ENCODE measurements at places on chromosomes 4 and X. TPM values are rescaled to one million over a fixed set of nuclear protein-coding genes. Genes with fewer than 3 reads are reported as not detected.

GIMD1 gene
- not detected for total RNA-seq

WDFY3 gene
- 9.0 TPM for total RNA-seq

TDO2 gene
- 0.59 TPM for total RNA-seq

STOX2 gene
- 2.1 TPM for total RNA-seq

CYSLTR1 gene
- total RNA-seq, result not detected

SHROOM4 gene
- not detected for total RNA-seq

VSIG1 gene
- 0.21 TPM for total RNA-seq

TXLNG gene
- total RNA-seq, result 12.3 TPM

AKAP14 gene
- total RNA-seq, result not detected

GAB1 gene
- 2.9 TPM for total RNA-seq

CXCR3 gene
- not detected for total RNA-seq

TMEM31 gene
- total RNA-seq, result not detected

WDR45 gene
- total RNA-seq, result 60.6 TPM

MAGEB10 gene
- total RNA-seq, result not detected

CTAG2 gene
- total RNA-seq, result not detected

WAS gene
- 0.27 TPM for total RNA-seq

AFM gene
- total RNA-seq, result not detected

ZFYVE28 gene
- 2.8 TPM for total RNA-seq

SLC6A14 gene
- not detected for total RNA-seq

XAGE1A gene
- 53.0 TPM for total RNA-seq

ZAR1 gene
- total RNA-seq, result 0.12 TPM

LNX1 gene
- 0.04 TPM for total RNA-seq

ADAMTS3 gene
- total RNA-seq, result not detected

PABPC1L2A gene
- total RNA-seq, result not detected

GPC3 gene
- total RNA-seq, result not detected

USP27X gene
- 4.3 TPM for total RNA-seq

USP17L22 gene
- total RNA-seq, result not detected

UNC5C gene
- total RNA-seq, result 0.01 TPM

PDK3 gene
- total RNA-seq, result 4.7 TPM

SH3TC1 gene
- 24.3 TPM for total RNA-seq

UGT2B10 gene
- 0.15 TPM for total RNA-seq

SUPT20HL2 gene
- not detected for total RNA-seq

CPZ gene
- 0.17 TPM for total RNA-seq

FGF13 gene
- total RNA-seq, result not detected

ENPEP gene
- 0.02 TPM for total RNA-seq

NSD2 gene
- 45.9 TPM for total RNA-seq

VCX gene
- not detected for total RNA-seq

RPS6KA3 gene
- 42.7 TPM for total RNA-seq

CC2D2A gene
- total RNA-seq, result 12.4 TPM

PPEF1 gene
- total RNA-seq, result 1.1 TPM

CYTL1 gene
- total RNA-seq, result not detected
